Spinal cord (tissue), 10 donors: ENCODE measurements at places on chromosomes 1 and 21. TPM values are rescaled to one million over a fixed set of nuclear protein-coding genes. Genes with fewer than 3 reads are reported as not detected.

The FLG2 gene
- total RNA-seq, result not detected

The SUSD4 gene
- 20.2 TPM for total RNA-seq

- H3K27me3 ChIP-seq, result no peaks in the 10 kb centered on the region
- H3K4me1 ChIP-seq, result peaks cover 35% of the 10 kb centered on the region
- H3K27ac ChIP-seq, result no peak overlapping the region
- no peak overlapping the region for H3K4me3 ChIP-seq
- DNase-seq, result no peak
Measured at GRCh38 chr1:40662151-40662550, 3.3 kb downstream of the RIMS3 start.

The NEK2 gene
- 6.9 TPM for total RNA-seq

GRCh38 chr1:25703041-25703440, 86.5 kb downstream of the MAN1C1 start:
- H3K4me3 ChIP-seq, result no peak overlapping the region
- no peak for DNase-seq
- H3K27me3 ChIP-seq, result no peaks in the 10 kb centered on the region
- H3K36me3 ChIP-seq, result peaks cover 3% of the 10 kb centered on the region
- H3K4me1 ChIP-seq, result peaks cover 47% of the 10 kb centered on the region

- no peak for DNase-seq
- no peaks in the 10 kb centered on the region for H3K27me3 ChIP-seq
- H3K4me1 ChIP-seq, result peaks cover 9% of the 10 kb centered on the region
- peak overlapping the region; percentile 82 for H3K27ac ChIP-seq
- peak overlapping the region; percentile 89 for H3K4me3 ChIP-seq
Measured at GRCh38 chr1:212557739-212558692, 50.5 kb upstream of the ATF3 start.

DNA sequence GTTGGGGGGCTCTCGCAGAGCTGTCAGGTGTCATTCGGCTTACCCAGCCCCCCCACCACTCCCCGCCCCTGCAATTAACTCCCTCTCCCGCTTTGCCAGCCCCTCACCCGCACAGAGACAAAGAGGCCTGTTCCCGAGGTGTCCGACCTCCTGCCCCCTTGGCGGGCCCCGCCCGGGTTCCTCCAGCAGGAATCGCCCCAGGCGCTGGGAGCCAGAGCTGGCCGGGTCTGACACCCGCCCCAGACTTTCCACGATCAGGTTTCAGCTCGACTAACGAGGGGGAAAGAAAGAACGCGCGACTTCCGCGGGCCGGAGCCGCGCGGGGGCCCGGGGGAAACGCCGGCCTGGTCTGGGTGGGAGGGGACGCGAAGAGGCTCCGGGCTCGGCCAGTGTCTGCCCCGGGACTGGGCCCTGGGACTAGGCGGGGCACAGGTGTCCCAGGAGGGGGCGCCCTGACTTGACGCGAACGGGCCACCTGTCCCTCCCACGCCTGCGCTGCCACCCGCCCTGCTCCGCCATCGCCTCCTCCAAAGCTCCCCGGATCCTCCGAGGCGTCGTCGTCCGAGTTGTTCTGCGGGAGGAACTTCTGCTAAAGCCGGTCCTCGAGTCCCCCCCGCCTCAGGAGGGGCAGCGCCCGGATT, 36.4 kb upstream of the HHAT start:
- H3K27ac ChIP-seq, result peak overlapping the region; percentile 86
- H3K4me3 ChIP-seq, result peak overlapping the region; percentile 45
- DNase-seq, result no peak
- no peaks in the 10 kb centered on the region for H3K36me3 ChIP-seq

DNA sequence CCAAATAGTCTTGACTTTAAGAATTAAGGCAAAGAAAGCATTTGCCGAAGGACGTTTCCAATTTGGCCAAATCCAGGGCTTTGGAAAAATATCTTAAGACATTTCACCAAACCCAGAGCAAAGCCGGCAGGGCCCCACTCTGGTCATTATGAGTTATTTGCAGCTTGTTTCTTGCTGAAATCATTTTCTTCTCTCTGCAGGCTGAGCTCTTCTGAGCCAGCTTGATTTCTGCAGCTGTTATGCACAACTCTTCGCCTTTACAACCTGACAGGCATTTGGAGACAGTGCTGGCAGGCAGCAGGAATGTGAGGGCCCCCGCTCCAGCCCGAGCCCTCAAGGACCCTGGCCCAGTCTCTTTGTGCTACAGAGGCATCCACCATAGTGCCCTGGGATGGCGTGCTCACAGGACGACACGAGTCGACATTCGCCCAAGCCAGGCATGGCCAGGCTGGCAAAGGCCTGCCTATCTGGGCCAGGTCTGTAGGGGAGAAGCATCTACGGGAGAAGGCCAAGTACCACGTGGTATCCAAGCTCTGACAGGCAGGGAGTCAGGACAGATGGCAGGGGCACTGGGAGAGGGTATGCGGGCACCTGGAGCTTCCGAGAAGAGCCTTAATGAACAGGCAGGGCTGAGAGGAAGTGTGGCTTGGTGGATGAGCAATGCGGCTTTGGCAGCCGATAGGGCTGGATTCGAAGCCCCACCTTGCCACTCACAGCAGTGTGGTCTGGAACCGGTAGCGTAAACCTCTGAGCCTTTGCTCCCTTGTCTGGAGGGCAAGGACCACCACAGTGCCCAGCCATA, 32.3 kb downstream of the SYF2 start:
- peaks cover 35% of the 10 kb centered on the region for H3K27me3 ChIP-seq
- no peak overlapping the region for H3K27ac ChIP-seq
- peaks cover 39% of the 10 kb centered on the region for H3K4me1 ChIP-seq
- H3K4me3 ChIP-seq, result no peak overlapping the region

GRCh38 chr1:1203561-1204424, 2.6 kb downstream of the TNFRSF18 start:
- no peak overlapping the region for H3K4me3 ChIP-seq
- H3K27ac ChIP-seq, result no peak overlapping the region
- no peak for DNase-seq

The BRINP2 gene
- total RNA-seq, result 18.2 TPM

The DNASE2B gene
- total RNA-seq, result 0.22 TPM
